Stimulated activated CD8-positive, alpha-beta memory T cell treated with anti-CD3 and anti-CD28 coated beads, Interleukin-7, amount 100 ng/mL, for 24 hours (primary cell): ENCODE measurements at places on chromosomes 12 and 14.

GRCh38 chr14:74437496-74438053, 11.6 kb upstream of the SYNDIG1L start:
- DNase-seq = no peak

DNA sequence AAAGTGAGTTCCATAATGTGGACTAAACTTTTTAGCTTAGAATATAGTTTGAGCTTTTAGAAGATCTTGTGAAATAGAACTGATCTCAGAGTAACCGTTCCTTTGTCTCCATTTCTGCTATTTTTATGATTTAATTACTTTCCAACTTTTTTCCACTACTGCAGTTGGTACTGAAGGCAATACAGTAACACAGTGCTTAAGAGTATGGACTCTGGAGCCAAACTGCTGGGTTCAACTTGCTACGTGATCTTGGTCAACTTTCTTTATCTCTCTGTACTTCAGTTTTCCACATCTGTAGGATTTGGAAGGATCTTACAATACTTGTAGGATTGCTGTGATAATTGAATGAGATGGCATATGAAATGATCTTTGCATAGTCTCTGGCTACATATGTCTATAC, 40.9 kb downstream of the ATXN7L3B start:
- no peak for DNase-seq

DNA sequence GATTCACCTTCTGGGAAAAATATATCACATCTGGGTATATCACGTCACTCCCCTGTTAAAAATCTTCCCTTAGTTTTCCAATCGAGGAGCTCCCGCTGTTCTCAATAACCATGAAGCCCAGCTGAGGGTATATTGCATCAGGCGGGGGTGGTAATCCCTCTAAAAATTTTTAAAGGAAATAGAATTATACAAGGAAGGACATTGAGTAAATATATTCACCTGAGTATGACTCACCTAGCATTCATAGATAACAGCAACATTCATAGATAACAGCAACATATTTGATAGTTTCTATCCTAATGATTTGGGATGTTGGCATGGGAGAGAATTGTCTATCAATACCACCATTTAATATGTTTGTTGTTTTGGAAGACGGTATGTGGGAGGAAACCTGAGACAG, 473.6 kb downstream of the RMST start:
- no peak for DNase-seq

GRCh38 chr12:68428724-68429501, 96.8 kb upstream of the MDM1 start:
- DNase-seq = no peak

DNA sequence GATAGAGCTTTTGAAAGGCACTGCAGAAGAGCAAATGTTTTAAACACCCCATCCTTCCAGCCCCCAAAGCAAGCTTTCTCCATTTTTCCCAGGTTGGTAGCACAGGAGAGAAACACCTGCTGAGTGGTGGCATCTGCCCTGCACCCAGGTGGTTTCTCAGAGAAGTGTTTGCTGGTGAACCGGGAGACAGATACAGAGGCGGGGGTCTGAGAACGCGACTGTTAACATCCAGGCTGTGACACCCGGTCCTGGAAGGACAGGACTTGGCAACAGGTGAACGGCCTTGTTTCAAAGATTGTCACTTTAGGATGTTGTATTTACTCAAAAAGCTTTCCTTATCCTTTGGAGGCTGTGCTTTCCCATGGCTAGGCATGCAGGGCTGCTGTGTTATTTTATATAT, 18.5 kb downstream of the MMAB start:
- DNase-seq = no peak

DNA sequence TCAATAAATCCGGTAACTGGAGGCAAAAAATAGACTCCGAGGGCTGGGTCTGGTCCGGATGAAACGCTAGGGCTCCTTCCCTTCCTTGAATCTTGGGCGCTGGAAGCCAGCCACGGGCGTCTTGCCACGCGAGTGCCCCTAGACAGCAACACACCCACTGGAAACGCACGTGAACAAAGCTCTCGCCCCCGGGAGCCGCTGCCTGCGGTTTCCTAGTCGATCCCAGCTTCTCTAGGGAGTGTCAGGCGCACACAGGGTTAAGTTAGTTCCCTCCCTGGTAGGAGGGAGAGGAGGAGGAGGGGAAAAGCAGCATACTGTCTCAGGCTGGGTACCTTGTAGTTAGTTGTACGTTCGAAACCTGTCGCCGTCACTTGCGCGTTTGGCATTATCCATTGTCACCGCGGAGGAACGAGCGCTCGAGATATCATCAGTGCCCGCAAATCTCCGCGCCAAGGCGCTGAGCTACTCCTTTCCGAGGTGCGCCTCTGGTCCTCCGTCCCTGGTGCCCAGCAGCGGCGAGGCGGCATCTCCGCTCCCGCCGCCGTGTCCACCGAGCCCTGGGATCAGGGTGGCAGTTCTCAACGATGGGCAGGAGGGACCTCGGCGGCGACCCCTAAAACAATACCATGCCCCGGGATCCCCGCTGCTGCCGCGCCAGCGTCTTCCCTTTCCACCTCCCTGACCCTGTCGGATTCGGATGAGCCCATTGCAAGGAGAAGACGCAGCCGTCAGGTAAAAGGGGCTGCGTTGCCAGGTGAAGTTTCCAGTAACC, at the start of gene FLRT2:
Gene FLRT2 (plus strand): TSS at position 342 of the 772 bp plus-strand sequence. CDS start 91,371 bp downstream, outside the sequence.
- DNase-seq = no peak

DNA sequence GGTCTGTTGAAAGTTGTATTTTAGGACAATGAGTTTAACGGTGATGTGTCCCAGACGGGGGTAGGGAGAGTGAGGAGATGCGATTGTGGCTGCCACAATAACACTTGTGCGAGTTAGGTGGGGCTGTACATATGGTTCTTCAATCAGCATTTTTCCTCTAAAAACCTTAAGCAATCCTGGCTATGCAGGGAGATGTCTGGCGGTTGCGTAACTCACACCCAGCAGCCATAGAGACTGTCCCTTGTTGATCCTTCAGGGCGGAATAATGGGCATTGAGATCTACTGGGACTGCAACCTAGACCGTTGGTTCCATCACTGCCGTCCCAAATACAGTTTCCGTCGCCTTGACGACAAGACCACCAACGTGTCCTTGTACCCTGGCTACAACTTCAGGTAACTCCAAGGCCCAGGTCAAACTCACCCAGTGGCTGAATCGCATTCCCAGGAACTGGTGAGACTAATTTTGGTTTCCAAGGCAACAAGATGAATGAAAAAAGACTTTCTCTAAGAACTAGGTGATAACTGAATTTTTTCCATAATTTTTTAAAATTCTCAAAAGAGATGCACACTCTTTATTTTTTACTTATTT, 34.6 kb downstream of the P2RX7 start:
- no peak for DNase-seq
